ENCODE measurements at places on chromosomes 2 and 18.
A peak's percentile ranks its signal among the peaks of the same experiment; 100 is the strongest.

DNA sequence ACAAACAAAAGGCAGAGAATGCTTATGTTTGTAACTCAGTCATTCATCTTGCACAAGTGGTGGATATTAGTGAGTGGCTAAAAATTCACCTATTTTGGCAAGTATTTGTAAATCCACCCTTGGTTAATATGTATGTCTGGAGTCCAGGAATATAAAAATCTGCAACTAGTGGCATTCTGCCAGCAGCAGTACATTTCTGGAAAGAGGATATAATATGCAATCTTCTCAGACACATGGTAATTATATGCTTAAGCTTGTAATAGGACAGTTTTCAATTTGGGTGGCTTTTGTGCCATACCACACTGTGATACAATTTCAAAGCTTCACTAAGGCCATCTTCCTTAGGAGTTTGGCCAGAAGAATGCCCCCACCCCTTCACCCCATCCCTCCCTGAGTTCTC is 693.3 kb downstream of the MBD2 start:
- no peak for DNase-seq

- DNase-seq, result no peak
Measured at GRCh38 chr2:144663207-144663606, 143.3 kb upstream of the ZEB2 start.

GRCh38 chr2:109466674-109467575 is 146.8 kb downstream of the SEPTIN10 start:
- DNase-seq, result peak; percentile 61

- no peak for DNase-seq
Measured at GRCh38 chr2:157498483-157498882, 54.6 kb upstream of the CYTIP start.

DNA sequence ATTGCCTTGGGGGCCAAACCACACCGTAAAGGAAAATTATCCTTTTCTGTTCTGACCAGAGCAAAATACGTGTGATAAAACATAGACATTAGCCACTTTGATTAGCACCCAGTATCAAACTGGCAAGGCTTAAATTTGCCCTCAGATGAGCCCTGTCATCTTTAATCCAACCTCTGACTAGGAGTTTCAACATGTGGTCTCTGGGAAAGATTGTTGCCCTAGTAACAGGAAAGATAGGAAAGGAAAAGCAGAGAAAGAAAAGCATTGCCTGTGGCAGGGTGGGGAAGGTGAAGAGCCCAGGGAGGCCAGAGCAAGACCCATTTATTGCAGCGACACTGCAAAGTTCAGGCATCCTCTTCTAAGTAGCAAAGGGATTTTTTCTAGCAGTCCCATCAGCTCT is 181.5 kb upstream of the SCN7A start:
- no peak for DNase-seq

GRCh38 chr2:145095641-145096435 is 575.9 kb upstream of the ZEB2 start:
- DNase-seq, result peak; percentile 75

DNA sequence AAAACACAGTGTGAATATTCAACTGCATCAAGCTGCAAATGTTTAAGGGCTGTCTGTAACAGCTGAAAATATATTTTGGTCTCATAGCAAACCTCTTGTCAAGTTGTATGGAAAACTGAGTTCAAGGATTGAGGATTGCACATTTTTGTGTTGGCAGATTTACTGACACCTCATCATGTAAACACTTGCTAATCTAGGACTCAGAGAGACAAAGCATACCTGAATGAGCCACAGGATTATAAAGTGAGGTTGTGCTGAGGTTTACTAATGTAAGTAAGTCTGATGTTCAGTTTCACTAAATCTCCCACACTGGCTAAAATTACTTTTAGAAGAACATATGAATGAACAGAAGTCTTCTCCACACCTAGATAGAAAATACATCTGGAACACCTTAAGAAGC is 1993.1 kb upstream of the CELF4 start:
- peak; percentile 22 for DNase-seq

DNA sequence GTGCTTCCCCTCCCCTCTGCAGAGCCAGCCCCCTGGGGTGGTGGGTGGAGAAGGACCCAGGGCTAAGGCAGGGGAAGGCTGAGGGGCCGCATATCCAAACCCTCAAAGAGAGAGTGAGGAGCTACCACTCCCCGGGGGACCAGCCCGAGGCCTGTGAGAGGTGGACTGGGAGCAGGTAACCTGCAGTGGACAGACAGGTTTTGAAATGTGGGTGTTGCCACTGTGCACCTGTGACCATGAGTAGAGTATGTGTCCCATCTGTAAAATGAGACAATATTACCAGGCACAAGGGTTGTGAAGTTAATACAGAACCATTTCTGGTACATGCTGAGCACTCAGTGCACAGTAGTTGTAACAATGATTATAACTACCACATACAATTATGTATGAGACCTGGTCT is 51.2 kb upstream of the POMC start:
- DNase-seq, result no peak

DNA sequence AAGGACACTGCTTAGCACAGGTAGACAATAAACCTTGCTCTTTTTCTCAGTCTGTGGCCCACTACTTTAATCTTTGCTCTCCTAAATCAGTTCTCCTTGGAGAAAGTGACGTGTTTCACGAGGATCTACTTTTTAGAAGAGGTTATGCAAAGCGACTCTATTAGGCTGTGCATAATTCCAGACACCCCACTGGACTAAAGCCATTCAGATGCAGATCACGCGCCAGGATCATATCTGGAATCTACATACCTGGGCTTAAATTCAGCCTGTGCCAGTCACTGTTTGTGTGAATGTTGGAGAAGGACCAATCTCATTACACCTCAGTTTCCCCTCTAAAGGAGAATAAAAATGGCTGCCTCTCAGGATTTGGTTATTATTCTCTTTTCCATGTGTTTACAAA is 413.0 kb upstream of the MYT1L start:
- DNase-seq, result no peak

DNA sequence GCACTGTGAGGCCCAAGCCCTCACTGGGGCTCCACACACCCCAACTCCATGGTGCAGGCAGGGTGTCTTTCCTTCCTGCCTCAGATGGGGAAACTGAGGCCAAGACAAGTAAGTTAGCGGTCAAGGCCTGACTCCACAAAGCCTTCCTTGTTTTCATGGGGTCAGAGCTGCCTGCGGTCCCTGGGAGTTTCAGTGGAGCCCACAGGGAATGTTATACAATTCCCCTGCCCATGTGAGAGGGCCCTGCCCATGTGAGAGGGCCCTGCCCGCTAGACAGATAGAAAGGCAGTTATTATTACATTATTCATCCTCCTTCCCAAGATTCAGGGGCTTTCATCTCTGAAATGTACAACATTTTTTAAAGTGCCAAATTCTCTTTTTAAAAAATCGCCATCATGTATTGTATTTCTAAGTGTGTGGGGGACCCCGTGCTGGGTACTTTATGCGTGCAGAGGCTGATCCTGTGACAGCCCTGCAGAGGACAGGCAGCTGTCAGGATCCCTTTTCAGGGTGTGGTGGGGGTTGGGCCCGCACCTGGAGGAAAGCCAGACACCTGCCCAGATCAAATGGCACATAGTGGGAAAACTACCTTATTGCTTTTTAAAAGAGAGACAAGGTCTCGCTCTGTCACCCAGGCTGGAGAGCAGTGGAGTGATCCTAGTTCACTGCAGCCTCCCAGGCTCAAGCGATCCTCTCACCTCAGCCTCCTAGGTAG is 23.4 kb downstream of the FBLN7 start:
- DNase-seq, result no peak

DNA sequence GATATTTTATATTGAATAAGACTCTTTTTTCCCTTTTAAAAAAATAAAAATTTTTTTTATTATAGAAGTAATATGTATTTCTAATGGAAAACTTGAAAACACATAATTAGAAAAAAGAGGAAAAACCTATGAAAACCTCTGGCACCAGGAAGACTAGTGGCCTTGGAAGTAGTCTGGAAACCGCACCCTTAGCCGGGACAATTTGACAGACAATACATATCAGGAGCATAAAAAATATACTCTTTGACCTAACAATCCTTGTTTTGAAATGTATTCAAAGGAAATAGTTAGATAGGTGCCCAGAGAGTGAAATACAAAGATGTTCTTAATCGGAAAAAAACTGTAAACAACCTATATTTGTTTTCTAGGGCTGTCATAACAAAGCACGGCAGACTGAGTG is 34.9 kb upstream of the FAM117B start:
- DNase-seq, result no peak

- peak; percentile 84 for DNase-seq
Measured at GRCh38 chr2:33015421-33016142, 68.8 kb downstream of the LTBP1 start.

DNA sequence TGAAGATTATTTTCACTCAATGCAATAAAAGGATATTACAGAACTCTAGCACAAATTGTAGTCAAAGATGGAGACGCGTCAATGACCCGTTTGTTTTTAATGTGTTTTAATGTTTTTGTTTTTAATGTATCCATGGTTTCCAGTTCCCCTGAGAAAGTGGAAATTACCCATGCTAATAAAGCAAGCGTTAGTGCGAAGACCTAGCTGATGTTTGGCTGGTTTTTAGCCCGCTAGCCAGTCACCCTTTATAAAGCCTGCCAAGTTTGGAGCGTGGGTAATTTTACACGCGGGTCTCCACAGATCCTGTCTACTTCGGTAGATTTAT is 430 bp upstream of the CHMP1B start:
- DNase-seq, result peak; percentile 77

GRCh38 chr2:240655931-240656886 is 26.5 kb downstream of the AQP12B start:
- DNase-seq, result peak; percentile 65

DNA sequence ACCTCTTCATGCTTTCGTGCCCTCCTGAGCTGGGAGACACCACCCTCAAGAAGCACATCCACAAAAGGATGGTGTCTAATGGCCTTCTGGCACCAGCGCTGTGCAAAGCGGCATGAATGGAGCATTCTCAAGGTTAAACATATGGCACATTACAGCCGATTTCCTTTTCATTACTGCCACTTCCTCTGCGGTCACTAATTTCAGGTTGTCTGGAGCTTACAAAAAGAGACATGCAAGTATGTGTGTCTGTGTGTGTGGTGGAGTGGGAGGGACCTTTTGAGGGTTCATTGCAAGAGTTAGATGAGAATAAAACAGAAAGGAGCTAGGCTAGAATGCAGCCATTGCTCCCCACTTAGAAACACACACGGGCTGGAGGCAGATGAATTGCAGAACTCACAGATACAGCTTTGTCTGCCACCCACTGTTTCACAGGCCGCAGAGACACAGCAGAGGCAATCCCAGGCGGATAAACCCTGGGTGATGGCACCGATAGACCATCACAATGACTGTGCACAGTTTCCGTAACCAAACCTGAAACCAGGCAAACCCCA is 76.0 kb downstream of the TGIF1 start:
- DNase-seq, result peak; percentile 8

All from iris pigment epithelial cell (primary cell).